ENCODE measurements at places on chromosomes 7 and 10. TPM values are rescaled to one million over a fixed set of nuclear protein-coding genes. Genes with fewer than 3 reads are reported as not detected.

- DNase-seq = no peak
These were observed 85.1 kb upstream of the SDK1 start for GRCh38 chr7:3215624-3216585.

The MSS51 gene
- 1.3 TPM for total RNA-seq

DNA sequence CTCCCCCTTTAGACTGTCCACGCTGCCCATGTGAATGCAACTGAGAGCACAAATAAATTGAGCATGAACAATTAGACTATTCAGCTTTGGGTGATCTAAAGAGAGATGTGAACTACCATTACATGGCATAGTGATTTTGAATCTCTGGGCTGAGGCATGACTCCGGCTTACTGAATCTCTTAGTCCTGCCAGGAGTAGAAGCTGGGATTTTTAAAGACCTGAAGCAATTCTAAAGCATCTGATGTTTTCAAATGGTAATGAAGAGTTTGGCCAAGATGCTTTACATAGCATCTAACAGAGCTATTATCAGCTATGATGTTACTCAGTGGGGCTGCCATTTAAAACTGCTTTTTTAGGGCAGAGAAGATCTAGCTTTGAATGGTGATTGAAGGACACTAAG is 1059.1 kb downstream of the SORCS3 start:
- no peak for DNase-seq

GRCh38 chr10:62186999-62187675 is 81.5 kb downstream of the RTKN2 start:
- DNase-seq = peak; percentile 72

- no peak for DNase-seq
These were observed 75.8 kb downstream of the PRKCQ start for GRCh38 chr10:6504296-6504695.

DNA sequence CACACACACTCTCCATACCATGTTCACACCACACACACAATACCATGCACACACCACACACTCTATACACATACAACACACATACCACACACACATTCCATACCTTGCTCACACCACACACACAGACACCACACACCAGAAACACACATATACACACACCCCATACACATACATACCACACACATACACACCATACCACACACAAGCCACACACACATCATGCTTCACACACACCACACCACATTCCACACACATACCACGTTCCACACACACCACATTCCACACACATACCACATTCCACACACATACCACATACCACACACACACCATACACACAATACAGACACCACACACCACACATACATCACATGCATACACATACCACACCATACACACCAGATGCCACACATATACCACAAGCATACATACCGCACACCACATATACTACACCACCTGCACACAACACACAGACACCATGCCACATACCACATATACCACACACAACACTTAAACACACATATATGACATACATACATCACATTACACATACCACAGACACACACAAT is 282.7 kb downstream of the POU6F2 start:
- DNase-seq = no peak

DNA sequence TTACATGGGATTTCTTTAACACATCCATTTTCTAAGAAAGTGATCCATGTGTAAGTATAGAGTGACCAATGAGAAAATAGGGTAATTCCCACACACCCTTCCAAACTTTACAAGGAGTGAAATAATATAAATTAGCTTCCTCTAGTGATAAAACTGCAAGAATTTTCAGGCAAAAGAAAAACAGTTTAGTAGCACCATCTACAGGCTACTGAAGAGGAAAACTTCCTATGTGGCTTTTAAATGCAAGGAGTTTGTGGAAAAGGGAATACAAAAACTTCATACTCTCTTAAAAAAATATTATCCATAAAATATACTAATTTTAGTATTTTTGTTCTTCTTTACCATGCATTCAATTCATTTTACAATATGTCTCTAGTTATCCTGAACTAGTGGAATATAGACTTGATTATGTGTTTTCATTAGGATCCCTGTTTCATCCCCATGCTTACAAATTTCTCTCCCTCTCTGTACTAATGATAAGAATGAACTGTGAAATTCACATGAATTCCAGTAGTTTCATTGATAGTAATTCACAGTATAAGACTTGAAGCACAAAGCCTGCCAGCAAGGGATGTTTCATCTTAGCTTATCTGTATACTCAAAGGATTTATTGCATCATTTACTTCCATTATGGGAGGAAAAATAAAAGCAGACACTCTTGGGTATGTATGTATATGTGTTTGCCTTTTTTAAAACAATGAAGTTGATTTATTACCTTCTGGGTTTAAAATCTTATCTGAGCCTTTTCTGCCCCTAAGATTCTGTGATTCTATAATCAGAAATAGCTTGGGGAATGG is 442.9 kb downstream of the AUTS2 start:
- DNase-seq = peak; percentile 17

The TSPAN33 gene
- total RNA-seq = 0.43 TPM

The AP3M1 gene
- 51.4 TPM for total RNA-seq

GRCh38 chr7:100914208-100914878 is 18.7 kb upstream of the ACHE start:
- no peak for DNase-seq

DNA sequence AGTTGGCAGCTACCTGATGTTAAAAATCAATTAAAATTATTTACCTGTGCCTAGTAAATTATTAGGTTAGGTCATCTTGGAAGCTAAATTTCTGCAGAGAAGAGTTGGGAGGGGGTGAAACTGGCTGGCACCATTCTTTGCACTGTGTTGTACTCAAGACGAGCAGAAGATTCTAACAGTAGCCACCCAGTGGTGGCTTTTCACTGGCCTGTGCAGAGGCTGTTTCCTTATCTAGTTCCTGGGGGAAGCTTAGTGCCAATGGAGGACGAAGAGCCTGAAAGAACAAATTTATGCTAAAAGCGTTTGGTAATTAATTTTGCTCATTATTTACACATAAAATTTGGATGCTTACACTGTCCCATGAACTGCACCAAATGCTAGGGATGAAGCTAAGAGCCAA is 595.3 kb downstream of the XPNPEP1 start:
- no peak for DNase-seq

DNA sequence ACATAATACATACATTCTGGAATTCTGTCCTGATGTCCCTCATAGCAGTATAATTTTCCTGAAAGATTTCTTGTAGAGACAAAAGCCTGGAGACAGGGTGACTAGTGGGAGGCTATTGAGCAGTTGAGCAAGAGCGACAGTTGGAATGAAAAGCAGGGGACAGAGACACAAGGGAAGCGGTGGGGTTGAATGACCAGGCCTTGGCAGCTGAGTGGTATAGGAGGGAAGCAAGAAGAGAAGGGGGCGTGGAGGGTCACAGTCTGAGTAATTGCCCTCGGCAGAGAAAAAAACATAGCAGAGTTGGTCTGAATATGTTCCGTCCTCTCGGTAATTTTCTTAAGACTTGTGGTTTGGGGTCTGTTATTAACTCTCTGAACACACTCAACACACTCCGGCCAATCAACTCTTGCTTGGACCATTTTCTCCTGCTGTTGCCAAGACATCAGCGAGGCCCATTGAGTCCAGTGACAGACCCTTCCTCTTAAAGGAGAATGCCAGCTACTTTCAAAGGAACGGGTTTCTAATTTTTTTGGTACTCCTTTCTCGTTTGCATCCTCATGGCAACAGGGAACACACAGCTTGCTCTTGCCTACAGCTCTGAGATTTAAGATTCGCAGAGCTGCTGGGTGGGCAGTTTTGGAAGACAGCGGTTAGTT is 5.3 kb upstream of the ACTR3B start:
- DNase-seq = no peak

The MBL2 gene
- total RNA-seq = not detected

GRCh38 chr10:51235865-51236264 is 161.6 kb downstream of the PRKG1 start:
- no peak for DNase-seq

GRCh38 chr10:88911116-88911515 is 31.1 kb downstream of the STAMBPL1 start:
- no peak for DNase-seq

DNA sequence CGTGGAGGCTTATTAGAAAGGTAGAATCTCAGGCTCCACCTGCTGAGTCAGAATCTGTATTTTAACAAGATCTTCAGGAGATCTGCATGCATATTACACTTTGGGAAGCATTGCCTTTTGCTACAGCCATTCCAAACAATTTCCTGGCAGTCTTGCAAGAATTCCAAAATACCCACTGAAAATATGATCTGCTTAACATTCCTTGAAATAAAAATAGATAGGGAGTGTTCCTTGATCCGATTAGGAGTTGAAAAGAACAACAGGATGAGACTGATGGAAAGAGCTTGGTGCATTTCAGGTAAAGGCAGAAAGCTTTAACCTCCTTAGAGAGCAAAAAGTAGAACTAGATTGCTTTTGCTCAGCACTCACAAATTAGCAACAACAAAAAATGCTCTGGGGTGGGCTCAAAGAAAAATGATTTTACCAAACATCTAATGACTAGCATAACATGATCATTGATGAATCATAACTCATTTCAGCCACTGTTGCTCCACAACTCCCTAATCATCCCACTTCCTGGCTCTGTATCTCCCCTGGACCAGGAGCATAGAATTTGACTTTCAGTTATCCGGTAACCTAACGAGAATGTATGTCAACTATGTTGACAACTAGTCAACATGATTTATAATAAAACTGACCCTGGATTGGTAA is 115.2 kb downstream of the RNLS start:
- no peak for DNase-seq

DNA sequence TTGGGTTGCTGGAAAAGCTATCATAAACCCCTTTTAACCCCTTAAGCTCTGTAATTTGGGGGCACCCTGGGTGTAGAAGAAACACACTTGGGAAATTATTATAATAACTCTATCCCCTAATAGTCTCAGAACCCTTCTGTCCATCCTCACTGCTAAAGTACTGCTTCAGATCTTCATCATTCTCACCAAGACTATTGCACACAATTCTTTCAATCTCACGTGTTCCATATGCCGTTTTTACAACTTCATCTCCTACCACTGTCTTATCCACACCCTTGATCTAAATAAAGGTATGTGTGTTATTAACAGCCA is 15.8 kb downstream of the ANKRD22 start:
- no peak for DNase-seq

GRCh38 chr7:603152-603951 is 83.7 kb upstream of the PDGFA start:
- no peak for DNase-seq

- DNase-seq = no peak
These were observed 118.3 kb upstream of the KMT2E start for GRCh38 chr7:104895522-104896236.

The ZNF804B gene
- under 0.01 TPM for total RNA-seq

GRCh38 chr7:85781606-85782005 is 594.8 kb upstream of the SEMA3D start:
- no peak for DNase-seq

DNA sequence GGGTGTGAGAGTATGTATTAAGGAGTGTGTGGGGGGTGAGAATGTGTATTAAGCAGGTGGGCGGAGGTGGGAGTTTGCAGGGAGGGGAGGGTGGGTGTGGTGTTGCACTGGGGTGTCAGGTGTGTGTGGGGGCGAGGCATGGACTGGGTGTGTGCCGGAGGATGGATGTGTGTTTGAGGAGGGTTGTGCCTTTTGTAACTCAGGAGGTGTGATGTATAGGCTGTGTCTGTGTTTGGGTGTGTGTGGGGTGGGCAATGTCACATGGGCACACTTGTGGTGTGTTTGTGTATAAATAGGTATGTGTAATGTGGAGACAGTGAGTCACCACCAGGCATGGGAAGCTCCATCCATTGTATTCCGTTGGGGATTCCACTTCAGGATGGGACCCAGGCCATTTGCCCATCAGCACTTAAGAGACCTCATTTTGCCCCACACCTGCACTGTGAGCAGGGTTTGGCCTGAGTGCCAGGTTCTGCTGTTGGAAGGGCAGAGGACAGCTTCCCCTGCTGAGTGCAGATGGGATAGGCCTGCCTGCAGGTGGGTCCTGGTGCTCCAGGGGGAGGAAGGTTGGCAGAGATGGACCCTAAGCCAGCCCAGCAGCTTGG is 5.8 kb downstream of the UNC5B start:
- DNase-seq = peak; percentile 64

DNA sequence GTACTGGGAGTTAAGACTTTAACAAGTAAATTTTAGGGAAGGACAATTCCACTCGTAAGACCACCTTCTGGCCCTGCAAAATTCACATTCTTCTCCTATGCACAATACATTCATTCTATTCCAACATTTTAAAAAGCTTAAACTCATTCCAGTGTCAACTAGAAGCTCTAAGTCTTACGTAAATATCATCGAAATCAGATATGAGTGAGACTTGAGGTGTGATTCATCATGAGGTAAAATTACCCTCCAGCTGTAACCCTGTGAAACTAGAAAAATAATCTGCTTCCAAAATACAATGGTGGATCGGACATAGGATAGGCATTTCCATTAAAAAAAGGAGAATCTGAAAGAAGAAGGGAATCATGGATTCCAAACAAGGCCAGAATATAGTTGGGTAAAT is 370.3 kb downstream of the CDC14C start:
- DNase-seq = no peak

DNA sequence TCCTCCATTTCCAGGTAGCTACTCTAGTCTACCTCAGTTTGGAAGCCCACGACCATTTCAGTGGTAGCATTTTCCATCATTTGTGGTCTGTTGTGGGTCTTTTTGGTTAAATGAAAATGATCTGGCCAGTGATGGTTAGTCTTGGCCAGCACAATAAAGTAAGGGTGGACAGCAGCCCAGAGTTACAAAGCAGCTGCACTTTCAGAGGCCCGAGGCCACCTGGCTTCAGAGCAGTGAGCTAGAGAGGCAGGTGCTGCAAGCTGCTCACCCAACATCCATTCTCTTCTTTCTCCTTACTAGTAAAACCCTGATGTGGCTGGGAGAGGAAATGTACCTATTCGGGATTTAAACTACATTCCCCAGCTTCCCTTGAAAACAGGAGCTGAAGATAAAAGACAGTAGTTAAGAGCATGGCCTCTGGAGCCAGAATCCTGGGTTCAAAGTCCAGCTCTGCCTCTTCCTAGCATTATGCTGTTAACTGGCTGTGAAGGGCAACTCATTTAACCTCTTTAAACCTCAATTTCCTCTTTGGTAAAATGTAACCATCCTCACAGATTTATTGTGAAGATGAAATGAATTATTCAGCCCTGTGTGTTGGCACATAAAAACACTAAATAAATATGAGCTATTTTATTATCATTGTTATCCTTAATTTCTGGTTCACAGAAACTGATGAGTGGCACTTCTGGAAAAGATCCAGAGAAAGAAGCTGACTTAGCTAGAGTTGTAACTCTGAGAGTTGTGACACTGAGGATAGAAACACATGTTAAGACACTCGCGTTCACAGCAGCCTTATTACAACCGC is 517.4 kb downstream of the PARD3 start:
- DNase-seq = peak; percentile 93

The FRMD4A gene
- 56.7 TPM for total RNA-seq

GRCh38 chr7:138226001-138226476 is 149.8 kb downstream of the AKR1D1 start:
- peak; percentile 66 for DNase-seq

GRCh38 chr10:61786728-61787127 is 114.8 kb upstream of the ARID5B start:
- peak; percentile 84 for DNase-seq

DNA sequence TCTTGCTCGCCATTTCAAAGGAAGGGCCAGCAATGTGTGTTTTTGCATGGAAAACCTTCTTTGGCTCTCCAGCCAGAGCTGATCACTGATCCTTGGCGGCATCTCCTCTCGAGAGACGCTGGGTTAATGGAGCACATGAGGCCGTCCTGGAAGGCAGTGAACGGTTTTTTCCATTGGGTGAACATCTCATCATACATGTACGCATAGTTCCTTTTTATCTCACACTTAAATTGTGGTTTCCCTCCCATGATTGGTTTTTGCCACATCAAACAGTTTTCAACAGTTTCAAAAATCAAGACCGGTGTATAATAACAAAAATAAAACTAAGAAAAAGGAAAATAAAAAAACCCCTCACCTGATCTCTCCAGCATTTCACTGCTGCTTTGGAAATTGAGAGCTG is 276.4 kb downstream of the TCF7L2 start:
- DNase-seq = no peak
